CD4-positive, alpha-beta T cell treated with Interleukin-4 for 1 hour (primary cell): ENCODE measurements at places on chromosomes 4 and X.

- no peak for DNase-seq
These were observed 234.7 kb downstream of the OR13H1 start for GRCh38 chrX:131778269-131779218.

DNA sequence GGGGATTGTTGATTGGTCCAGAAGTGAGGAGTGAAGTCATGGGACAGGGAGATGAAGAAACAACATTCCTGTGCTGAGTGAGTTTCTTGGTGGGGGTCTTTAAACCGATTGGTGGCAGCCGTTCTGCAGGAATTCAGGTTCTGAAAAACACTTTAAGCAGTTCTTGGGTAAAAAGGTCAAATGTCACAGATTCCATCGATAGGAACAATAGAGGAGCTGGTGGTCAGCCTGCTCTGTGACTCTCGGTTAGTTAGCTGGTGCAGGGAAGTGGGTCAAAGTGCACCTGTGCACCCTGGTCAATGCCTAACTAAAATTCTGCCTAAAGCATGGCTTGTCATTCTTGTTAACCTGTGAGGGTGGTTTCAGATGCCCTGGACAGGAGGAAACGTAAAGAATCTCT is 34.6 kb upstream of the MGST2 start:
- no peak for DNase-seq

GRCh38 chrX:8748855-8749254 is 16.9 kb upstream of the ANOS1 start:
- no peak for DNase-seq

GRCh38 chr4:65799513-65799912 is 129.2 kb upstream of the EPHA5 start:
- DNase-seq, result no peak

- no peak for DNase-seq
These were observed 2.3 kb upstream of the SLC35A2 start for GRCh38 chrX:48913605-48914366.

- no peak for DNase-seq
These were observed 213.0 kb upstream of the VEGFC start for GRCh38 chr4:177005674-177006230.
